ENCODE measurements at places on chromosomes 2 and 18. TPM values are rescaled to one million over a fixed set of nuclear protein-coding genes. Genes with fewer than 3 reads are reported as not detected.

IL36G gene
- total RNA-seq = not detected

ITGB6 gene
- not detected for total RNA-seq

SNTG2 gene
- total RNA-seq = 2.0 TPM

RESP18 gene
- total RNA-seq = not detected

NEB gene
- 1.7 TPM for total RNA-seq

MC2R gene
- not detected for total RNA-seq

QPCT gene
- 0.78 TPM for total RNA-seq

MYCN gene
- total RNA-seq = not detected

SFXN5 gene
- total RNA-seq = 7.0 TPM

GRCh38 chr18:64131314-64131713, 17.6 kb downstream of the LINC00305 start:
- no peak for DNase-seq

DNA sequence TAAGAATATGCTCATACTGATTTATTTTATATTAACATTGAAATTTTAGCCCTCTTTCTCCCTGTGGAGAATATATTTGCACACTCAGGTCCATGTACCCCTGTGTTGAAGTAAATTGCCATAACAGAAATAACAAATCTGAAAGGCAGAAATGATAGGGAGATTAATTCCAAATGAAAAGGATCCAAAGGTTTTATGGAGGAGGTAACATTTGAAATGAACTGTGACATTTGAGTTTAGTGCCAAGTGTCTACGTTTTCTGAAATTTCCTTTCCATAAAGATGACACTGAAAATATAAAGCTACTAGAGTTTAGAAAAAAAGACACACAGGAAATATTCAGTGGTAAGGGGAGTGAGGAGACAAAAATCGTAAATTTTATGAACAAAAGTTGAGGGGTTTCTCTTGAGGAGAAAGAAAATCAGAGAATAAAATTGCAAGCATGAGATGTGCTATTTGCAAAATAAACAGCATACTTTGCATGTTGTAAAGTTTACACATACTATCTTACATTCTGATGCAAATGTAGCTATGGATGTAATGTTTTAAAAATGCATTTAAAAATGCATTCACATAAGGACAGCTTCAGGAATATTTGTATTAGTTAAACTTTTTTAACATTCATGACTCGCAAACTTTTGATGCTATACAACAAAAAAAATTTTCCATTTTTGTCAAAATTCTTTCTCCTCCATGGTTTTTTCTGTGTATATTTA, 69.5 kb downstream of the BAZ2B start:
- DNase-seq = no peak

- DNase-seq = peak; percentile 41
Measured at GRCh38 chr2:197205585-197206215, 104.9 kb downstream of the ANKRD44 start.

GRCh38 chr18:58862851-58863538, 1.7 kb upstream of the ZNF532 start:
- DNase-seq = no peak

- no peak for DNase-seq
Measured at GRCh38 chr2:112147382-112148168, 9.4 kb downstream of the FBLN7 start.

- DNase-seq = no peak
Measured at GRCh38 chr2:201916565-201916964, 110.2 kb downstream of the CDK15 start.

GRCh38 chr2:97653473-97653872, 7.6 kb downstream of the COX5B start:
- no peak for DNase-seq

DNA sequence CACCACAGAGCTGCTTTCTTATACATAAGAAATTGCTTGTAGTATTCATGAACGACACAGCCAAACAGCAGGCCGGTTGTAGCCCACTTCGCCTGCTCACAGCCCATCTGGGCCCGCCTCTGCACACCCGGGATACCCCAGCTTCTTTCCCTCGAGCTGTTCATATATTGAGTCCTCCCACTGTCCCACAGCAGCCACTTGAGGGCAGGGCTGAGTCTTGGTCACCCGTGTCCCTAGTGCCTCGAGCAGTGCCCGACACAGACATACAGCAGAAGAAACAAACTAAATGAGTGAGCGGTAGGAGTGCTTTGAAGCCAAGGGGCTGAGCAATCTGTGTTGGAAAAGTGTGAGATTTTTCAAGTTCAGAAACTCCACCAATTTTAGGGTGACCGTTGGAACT, 251.4 kb downstream of the KLHL29 start:
- DNase-seq = no peak

GRCh38 chr2:193251909-193252308, 1057.2 kb upstream of the TMEFF2 start:
- DNase-seq = no peak

- DNase-seq = no peak
Measured at GRCh38 chr2:120617055-120617454, 118.6 kb upstream of the GLI2 start.

GRCh38 chr2:49286045-49286444, 131.7 kb upstream of the FSHR start:
- DNase-seq = no peak

- no peak for DNase-seq
Measured at GRCh38 chr2:241656190-241656741, 18.8 kb downstream of the ATG4B start.

DNA sequence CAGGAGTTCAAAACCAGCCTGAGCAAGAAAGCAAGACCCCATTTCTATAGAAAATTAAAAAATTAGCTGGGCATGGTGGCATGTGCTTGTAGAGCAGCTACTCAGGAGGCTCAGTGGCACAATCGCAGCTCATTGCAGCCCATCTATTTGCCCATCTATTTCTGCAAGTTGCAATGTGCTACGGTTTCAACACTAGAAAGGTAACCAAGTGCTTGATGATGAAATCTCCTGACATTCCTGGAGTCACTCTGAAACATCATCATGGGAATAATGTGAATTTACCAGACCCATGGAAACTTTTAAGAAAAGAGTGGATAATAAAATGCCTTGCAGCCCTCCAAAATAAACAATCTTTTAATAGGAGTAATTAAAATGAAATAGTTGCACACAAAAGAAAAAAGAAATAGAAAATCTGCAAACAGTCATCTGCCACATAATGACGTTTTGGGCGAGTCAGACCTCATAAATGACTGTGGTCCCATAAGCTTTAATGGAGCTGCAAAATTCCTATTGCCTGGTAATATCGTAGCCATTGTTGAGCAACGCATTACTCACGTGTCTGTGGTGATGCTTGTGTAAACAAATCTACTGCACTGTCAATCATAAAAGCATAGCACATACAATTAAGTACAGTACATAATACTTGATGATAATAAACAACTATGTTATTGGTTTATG, 46.6 kb upstream of the AMMECR1L start:
- no peak for DNase-seq

- no peak for DNase-seq
Measured at GRCh38 chr2:224520064-224520463, 65.1 kb downstream of the CUL3 start.

GRCh38 chr2:182858671-182859070, 7.8 kb downstream of the FRZB start:
- DNase-seq = no peak

DNA sequence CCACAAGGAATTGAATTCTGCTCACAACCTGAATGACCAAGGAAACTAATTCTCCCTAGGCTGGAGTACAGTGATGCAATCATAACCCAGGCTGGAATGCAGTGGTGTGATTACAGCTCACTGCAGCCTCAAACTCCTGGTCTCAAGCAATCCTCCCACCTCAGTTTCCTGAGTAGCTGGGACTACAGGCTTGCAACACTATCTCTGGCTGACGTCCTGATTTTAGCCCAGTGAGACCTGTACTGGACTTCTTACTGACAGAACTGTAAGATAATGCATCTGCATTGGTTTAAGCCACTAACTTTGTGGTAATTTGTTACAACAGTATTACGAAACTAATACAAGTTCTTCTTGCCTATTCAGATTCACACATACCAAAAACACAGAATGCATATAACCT, 9.5 kb upstream of the KDSR start:
- DNase-seq = no peak

- no peak for DNase-seq
Measured at GRCh38 chr18:49025767-49026500, 75.2 kb upstream of the SMAD7 start.

DNA sequence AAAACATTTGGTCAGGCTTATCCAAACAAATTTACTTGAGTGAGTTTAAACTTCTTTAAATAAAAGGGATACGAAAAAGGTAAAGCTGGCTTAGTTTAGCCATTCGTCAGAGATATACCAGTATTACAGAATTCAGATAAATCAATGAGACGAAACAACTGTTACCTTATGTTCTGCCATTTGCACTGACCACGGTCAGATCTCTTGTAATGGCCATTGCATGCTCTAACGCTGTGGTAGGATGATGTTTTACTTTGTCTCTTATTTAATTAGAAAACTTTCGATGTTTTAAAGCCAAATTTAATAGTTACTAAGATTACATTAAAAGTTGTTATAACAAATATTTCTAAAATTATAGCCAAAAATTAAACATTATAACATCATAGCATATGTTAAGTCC, 1.5 kb downstream of the C18orf54 start:
- no peak for DNase-seq

DNA sequence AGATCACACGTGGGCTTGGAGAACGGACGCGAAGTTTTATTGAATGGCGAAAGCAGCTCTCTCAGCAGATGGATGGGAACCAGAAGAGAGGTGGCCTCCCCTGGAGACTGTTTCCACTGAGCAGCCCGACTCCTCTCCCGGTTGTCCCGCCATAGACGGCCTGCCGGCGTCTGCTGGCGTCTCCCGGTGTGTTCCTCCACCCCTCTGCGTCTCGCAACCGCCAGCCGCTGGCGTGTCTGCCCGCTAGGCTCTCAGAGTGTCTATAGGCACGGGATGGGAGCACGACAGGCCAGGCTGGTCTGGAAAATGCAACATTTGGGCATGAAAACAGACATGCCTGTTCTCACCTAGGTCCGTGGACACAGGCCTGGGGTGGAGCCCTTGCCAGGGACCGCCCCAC, 366.7 kb upstream of the SOX11 start:
- no peak for DNase-seq

- DNase-seq = no peak
Measured at GRCh38 chr2:69547984-69548715, 95.4 kb downstream of the AAK1 start.

All from T-helper 17 cell (primary cell).